ENCODE measurements at places on chromosomes 2 and 18.

DNA sequence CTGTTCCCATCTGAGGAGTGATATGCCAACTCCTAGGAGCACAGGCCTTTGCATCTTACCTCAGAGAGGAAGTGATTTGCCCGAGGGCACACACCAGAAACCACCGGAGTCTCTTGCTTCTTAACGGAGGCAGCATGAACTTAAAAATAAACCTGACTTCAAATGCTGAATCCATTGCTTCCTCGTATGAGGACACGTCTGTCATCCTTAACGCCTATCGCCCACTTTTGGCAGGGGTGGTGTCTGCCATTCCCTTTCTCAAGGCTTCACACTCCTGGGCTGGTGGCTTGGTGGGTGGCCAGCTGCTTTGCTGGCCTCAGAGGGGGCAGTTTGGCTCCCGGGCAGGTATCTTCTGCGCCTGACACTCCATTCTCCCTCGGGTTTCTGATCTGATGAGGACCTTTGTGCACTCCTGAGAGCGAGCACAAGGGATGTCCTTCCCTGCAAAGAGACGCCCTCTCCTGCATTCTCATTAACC is 1.1 kb upstream of the PREB start:
- no peak for DNase-seq

DNA sequence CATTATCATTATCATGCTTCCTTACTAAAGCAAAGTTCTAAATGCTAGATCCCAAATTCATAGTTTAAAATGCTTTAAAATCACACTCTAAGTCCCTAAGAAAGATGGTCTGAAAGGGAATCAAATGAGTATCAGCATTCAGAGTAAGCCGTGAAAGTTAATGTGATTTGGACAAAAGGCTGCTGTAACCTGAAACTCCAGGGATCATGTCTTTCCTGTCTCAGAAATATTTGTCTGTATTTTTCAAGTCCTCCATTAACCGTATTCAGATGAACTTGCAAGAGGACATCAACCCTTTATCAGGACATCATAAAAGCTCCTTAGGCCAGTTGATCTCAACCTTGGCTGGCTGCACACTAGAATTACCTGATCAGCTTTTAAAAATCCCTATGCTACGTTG is 324.3 kb upstream of the PKDCC start:
- DNase-seq = no peak

GRCh38 chr2:24539258-24539657 is 48.2 kb downstream of the NCOA1 start:
- no peak for DNase-seq

GRCh38 chr2:234672498-234673150 is 175.7 kb upstream of the ARL4C start:
- no peak for DNase-seq

DNA sequence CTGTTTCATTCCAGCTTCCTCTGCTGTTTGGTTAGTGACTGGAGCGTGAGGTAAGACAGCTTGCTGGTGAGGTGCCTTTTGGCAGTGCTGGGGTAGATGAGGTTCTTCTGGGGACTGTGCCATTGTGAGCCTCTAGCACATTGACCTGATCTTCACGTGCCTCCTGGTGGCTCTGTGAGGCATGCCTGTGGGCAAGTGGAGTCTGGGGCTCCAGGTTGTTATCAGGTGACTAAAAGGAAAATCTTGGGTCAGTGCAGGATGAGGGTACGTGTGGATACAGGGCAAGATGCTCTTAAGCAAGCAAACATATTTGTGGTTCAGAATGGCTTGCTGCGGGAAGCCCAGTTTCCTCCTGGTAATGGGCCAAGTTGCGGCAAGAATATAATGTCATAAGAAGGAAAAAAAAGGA is 75.4 kb downstream of the FHOD3 start:
- DNase-seq = no peak

DNA sequence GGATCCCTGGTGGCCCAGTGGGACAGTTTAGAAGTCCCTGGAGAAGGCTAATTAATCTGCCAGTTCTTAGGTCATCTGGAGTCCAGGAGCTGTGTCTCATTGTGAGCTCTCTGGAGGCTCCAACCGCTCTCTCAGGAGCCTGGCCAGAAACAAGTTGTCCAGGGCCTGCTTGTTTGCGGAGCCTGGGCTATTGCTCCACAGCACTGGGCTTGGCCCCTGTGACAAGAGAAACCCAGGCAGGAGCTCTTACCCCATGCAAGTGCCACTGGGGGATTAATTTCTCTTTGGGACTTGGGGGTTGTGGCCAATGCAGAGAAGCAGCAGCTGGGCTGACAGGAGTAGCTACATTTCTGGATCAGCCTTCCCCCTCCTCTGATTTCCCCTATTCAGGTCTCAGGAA is 24.5 kb upstream of the TNP1 start:
- DNase-seq = no peak

DNA sequence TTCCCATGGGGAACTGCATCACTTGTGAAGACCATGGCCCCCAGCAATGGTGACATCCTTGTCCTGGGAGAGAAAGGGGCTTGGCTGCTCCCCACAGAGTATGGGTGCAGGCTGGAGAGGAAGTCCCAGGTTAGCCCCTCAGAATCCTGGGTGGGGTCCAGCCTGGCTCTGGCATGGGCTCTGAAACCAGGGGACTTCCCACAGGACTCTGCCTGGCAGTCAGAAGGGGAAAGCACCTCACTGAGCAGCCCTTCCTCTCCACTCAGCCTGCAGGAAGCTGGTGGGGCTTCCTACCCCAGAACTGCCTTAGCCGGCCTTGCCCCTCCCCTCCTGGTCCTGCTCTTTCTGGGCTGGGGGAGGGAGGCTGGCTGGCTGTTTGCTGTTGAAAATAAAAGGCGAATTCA is 3.7 kb downstream of the NEURL3 start:
- no peak for DNase-seq

DNA sequence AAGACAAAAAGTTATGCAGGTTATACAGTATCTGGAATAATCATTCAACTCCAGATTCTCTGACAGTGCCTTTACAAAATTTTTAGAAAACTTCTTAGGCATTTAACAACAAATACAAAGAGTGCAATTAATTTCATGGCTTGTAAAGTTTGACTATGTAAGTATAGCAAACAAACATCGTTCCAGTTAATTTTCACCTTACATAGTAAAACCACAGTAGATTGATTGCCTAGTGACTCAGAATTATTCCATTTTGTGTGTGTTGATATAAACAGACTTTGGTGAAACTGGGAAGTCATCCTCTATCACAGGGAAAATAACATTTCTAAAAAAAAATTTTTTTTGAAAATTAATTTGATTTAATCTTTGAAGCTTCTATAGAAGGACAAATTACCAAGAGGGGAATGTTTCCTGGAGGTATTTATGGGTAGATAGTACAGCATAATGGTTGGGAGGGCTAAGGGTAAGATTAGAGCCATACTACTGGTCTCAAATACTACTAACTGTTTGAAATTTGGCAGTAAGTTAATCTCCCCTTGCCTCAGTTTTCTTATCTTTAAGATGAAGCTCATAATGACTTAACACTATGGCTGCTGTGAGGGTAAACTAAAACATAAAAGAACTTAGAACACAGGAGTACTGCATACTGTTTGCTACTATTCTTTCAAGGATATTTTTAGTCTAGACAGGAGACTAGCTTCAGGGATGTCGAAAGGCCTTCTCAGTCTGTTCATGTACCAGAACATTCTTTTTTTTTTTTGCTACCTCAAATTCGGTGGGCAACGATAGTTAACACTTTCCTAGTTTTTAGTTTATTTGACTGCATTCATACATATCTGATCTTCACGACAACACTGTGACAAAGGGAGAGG is 19.6 kb downstream of the NDUFAF7 start:
- no peak for DNase-seq

GRCh38 chr2:189369566-189369965 is 71.7 kb upstream of the WDR75 start:
- DNase-seq = no peak

DNA sequence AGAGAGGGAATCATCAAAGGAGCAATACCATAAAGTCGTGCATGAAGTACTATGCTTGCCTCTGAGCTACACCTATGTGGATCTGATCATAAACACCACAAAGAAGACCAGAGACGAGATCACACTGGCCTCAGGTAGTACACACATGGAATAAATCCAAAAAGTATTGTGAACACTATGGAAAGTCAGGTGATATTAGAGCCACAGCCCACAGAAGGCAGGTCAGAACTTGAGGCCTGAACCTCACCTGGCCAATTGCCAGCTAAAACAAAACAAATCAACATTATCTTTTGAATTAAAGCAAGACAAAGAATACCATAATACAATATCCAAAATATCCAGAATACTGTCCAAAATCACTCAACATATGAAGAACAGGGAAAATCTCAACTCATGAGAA is 371.1 kb downstream of the NCKAP5 start:
- DNase-seq = no peak

DNA sequence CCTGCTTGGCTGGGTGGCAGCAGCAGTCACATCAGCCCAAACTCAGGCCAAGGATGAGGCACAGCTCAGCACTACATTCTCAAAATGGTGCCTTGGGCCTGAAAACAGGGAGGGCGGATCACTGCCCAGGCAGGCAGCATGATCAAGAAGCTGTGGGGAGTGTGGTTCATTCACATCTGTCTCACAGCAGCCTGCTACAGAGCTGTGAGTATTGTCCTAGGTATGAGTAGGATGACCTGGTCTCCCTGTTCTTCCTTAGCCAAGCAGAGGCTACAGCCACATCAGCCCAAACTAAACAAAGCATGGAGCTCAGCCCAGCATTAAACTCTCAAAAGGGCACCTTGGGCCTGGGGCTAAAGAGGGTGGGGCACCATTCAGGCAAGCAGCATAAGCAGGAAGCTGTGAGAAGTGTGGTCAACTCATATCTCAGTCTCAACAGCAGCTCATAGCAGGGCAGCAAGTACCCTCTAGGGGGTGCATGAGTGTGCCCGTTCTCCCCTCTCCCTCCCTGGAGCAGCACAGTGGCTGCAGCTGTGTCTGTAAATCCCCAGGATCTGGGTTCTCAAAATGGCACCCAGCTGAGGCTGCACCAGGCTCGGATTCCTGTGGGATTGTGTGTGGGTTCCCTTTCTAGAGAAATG is 139.6 kb downstream of the TRABD2A start:
- no peak for DNase-seq

DNA sequence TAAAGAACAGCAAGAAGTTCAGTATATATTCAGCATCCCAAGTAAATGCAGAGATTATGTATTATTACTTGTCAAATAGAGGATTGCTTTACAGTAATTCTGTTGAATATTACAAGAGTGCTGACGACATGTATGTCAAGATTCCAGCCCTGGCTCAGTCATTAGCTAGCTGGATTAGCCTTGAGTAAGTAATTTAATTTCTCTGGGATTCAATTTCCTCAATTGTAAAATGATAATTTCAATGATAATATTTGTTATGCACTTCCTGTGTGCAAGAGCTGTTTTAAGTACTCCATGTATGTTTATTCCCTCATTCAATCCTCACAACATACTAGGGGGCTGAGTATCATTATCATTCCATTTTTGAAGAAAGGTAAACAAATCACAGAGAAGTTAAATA is 44.0 kb downstream of the TCF4 start:
- DNase-seq = no peak

GRCh38 chr2:147122944-147123343 is 721.9 kb upstream of the ACVR2A start:
- no peak for DNase-seq

- DNase-seq = no peak
Observed at GRCh38 chr2:204827701-204828590, 282.7 kb downstream of the PARD3B start.

GRCh38 chr2:85887566-85888019 is 1.2 kb downstream of the ST3GAL5 start:
- peak; percentile 61 for DNase-seq

GRCh38 chr2:236795861-236796219 is 226.2 kb downstream of the ACKR3 start:
- no peak for DNase-seq

GRCh38 chr18:61892683-61893308 is at the start of gene RNF152:
RNF152 (minus strand) TSS chr18:61893007; CDS start chr18:61816463, 76,544 bp downstream.
- peak; percentile 20 for DNase-seq

DNA sequence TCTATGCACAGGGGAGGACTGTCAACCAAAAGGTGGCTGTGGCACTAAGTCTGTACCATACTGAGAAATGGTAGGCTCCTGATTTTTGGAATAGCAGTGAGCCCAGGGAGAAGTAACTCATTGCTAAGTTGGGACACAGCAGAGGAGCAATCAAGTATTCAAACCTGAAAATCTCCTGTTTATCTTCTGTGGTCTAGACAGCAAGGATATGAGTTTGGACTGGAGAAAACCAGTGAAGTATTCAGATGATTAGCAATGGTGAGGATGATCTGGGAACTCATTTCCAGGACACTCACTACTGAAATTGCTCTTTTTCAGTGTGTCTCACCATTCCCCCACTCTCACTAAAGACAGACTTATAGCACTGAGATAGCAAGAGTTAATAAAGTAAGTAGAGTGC is 112.0 kb downstream of the GULP1 start:
- no peak for DNase-seq

- DNase-seq = no peak
Observed at GRCh38 chr2:206940546-206940945, 1.2 kb downstream of the CPO start.

- DNase-seq = no peak
Observed at GRCh38 chr18:76457475-76457874, 37.6 kb downstream of the ZNF516 start.

DNA sequence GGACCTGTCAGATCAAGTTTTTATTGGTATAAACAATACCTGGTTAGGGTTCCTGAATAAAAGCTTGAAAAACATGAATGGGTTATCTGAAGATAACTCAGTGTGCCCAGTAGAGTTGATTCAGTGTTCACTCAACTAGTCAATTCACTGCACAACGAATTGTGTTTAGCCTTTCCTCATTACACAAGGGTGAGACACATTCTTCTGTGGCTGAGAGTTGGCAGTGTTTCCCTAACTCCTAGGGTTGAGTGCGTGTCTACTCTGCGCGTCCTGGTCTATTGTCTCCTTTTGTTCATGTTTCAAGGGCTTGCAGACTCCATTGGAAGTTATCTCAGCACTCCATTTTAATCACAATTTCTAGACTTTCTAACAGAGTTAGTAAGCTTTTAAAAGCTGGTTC is 32.8 kb upstream of the TMEM178A start:
- DNase-seq = no peak

GRCh38 chr2:187316040-187316439 is 132.0 kb downstream of the CALCRL start:
- DNase-seq = no peak

DNA sequence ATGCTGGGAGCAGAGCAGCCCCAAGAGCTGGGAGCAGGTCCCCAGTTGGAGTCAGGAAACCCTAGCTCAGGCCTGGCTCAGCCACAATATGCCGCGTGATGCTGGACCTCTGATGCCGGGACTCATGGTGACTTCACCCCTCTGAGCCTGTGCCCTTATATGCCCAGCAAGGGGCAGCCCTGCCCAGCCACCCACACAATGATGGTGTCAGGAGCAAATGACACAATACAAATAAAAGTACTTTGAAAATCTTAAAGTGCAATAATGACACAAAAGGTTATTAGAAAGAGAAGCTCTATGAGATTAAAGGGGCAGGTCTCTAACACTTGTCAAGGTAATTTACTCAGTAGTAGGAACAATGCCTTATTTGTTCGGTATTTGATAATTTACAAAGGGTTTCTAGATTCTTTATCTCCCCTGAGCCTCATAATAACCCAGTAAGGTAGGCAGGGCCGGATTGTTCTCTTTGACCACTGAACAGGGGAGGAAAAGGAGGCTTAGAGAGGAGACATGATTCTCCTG is 18.3 kb upstream of the KIF3C start:
- no peak for DNase-seq

- DNase-seq = no peak
Observed at GRCh38 chr2:58521803-58522554, 280.9 kb upstream of the FANCL start.
